ENCODE measurements at places on chromosomes 5 and 9. TPM values are rescaled to one million over a fixed set of nuclear protein-coding genes. Genes with fewer than 3 reads are reported as not detected.

Gene KCNV2
- total RNA-seq: not detected

Gene CEP78
- 18.3 TPM for total RNA-seq

Gene GLT6D1
- total RNA-seq: not detected

Gene CREB3
- 44.9 TPM for total RNA-seq

Gene ZNF346
- 34.8 TPM for total RNA-seq

Gene TPM2
- total RNA-seq: 72.9 TPM
